Myocyte (in vitro differentiated cells): ENCODE measurements at places on chromosomes 12 and 14.
A peak's percentile ranks its signal among the peaks of the same experiment; 100 is the strongest.

DNA sequence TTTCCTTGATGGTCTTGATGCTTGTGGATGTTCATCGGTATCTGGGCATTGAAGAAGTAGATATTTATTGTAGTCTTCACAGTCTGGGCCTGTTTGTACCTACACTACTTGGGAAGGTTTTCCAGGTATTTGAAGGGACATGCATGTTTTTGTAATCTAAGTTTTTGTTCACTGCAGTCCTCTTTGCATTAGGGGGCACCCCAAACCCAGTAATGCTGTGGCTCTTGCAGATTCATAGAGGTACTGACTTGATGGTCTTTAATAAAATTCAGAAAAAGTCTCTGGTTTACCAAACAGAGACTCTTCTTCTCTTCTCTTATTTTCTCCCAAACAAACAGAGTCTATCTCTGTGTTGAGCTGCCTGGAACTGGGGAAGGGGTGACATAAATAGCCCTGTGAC is 150.9 kb upstream of the SLC16A7 start:
- DNase-seq = peak; percentile 16

GRCh38 chr12:88781909-88782308 is 201.6 kb upstream of the KITLG start:
- DNase-seq = no peak

- DNase-seq = peak; percentile 75
Measured at GRCh38 chr14:85528897-85529631, 880 bp upstream of the FLRT2 start.

- no peak for DNase-seq
Measured at GRCh38 chr14:76715511-76716081, 45.7 kb upstream of the VASH1 start.

DNA sequence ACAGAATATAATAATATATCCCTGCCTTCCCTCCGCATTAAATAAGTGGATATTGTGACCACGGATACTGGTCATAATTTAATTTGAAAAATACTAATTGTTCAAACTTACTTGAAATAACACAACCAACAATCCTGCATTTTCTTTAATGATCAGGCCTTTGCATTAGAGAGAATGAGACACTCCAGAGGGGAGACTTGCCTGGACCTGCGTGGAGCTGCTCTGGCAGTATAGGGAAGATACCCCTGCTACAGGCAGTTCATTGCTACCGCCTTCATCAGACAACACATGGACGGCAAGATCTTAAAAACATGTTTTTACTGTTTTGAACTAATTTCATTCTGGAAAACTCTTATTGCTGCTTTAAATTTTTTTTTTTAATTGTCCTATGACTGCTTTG is 211.0 kb upstream of the FAR2 start:
- DNase-seq = no peak

DNA sequence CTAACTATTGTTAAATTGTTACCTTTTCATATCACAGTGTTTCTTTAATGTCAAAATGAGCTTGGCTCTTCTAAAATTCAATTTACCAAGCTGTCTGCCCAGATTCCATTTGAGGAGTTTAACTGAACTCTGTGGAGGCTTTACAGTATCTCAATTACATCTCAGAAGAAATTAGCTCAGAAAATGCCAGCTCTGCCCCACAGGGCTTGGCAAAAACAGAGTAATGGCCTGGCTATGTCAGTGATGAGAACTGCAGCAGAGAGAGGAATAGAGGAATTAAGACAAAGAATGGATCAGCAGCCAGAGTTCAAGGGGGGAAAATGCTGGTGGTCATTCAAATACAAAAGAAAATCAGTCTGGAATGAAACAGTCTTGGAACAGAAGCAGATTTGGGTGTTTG is 15.8 kb upstream of the TMTC1 start:
- DNase-seq = peak; percentile 14

DNA sequence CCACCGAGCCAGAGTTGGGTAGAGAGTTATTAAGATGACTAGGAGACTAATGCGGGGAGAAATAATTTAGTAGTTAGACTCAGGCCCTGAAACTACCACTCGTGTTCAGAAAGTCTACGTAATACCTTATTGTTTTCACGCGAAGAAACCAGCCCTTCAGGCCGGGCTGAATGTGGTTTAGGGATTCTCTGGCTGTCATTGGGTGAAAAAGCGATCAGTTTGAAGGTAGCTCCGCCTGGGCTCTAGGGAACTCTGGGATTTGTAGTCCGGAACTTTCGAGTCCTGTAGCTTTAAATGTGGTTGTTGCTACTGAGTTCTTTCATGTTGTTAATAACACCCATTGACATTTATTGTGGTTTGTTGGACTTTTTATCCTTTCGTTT is 549 bp upstream of the WDR89 start:
- peak; percentile 98 for DNase-seq

DNA sequence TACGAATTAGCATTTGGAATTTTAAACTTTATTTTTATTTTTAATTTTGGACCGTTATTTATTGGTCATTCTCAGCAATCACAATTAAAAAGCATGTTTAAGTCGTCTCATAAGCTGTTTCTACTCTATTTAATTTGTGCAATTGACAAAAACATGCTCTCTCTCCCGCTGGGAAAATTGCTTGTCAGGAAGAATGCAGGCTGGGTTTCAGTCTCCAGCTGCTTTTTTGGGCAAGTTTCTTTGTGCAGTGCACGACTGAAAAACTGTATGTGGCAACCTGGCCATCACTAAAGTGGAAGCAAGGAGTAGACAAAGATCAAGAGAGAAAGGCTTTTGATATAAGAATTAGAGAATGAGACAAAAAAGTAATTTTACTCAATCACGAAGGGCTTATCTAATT is 941.5 kb upstream of the MDGA2 start:
- DNase-seq = no peak

DNA sequence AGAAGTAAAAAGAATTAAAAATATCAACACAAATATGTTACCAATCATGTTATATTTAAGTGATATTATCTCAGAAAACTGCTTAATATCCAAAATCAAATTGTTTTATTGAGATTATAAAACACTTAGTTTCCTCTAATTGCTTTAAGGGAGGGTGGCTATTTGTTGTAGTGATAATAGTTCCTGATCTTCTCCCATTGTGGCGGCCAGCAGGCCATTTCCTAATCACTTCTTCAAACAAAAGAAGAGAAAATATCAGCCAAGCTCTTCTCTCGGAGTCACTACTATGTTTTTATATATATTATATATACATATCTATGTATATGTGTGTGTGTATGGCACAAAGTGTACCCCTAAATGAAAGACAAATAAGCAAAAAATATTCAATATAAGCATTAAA is 31.5 kb downstream of the ERO1A start:
- DNase-seq = no peak

DNA sequence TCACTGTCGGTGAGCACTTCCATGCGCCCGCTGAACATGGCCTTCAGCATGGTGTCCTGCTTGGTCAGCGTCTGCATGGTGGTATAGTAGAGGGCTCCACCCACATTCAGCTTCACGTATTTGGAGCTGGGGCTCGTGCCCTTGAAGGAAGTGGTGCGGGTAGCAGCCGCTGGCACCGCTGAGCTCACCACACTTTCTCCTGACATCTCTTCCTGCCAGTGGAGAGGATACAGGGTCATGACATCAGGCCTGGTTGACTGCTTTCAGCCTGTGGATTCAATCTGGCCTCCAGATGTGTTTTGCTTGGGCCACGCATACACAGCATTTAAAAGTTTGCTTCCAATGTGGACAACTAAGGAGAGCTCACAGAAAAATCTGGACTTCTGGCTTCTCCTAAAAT is 7.6 kb downstream of the KCTD10 start:
- no peak for DNase-seq

DNA sequence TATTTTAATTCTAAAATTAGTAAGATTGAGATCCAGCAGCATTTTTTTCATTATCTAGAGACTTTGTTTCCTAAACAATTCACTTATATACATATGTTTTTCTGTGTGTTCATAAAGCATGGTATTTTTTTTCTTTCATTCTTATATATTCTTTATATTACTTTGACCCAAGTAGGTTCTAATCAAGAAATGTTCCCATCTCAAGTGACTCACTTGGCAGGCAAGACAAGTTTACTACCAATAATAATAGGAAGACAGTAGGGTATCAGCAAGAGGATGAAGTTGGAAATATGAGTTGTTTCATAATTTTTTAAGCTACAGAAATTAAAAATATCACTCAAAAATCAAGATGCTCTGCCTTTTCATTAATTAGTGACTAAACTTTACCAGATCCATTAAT is 613.4 kb upstream of the ATP2B1 start:
- no peak for DNase-seq
